Stimulated activated CD4-positive, alpha-beta T cell treated with anti-CD3 and anti-CD28 coated beads, Interleukin-2, amount 100 ng/mL, for 24 hours (primary cell): ENCODE measurements at places on chromosomes 12 and 14.

- DNase-seq, result no peak
These were observed 594.7 kb downstream of the SOX5 start for GRCh38 chr12:23354800-23355199.

DNA sequence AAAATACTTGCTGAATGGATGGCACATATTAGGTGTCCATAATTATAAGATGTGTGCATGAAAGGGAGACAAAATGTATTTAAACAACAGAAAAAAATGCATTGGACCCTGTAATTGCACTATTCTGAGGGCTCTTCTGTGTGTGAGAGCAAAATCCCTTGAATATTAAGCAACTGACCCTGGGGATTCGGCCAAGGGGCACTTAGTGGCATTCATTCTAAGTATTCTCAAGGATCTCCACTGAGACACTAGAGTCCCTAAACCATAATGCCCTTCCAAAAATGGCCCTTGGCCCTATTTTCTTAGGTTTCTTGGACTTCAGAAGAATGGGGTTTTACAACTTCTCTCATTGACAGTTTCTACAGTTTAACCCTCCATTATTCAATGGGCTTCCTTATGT is 388.6 kb downstream of the GLT1D1 start:
- no peak for DNase-seq

DNA sequence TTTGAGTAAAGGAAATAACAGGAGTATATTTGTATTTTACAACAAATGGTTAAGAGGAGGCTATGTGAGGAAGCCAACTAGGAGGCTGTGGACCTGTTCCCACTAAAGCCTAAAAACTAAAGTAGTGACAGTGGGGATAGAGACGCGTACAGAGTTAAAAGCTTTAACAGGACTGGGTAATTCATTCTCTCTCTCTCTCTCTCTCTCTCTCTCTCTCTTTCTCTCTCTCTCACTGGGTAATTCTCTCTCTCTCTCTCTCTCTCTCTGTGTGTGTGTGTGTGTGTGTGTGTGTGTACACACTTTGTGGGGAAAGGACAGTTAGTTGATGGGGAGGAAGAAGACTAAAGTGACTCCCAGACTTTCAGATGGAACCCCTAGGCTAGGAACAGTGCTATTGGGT is 16.3 kb downstream of the ERC1 start:
- DNase-seq, result no peak

DNA sequence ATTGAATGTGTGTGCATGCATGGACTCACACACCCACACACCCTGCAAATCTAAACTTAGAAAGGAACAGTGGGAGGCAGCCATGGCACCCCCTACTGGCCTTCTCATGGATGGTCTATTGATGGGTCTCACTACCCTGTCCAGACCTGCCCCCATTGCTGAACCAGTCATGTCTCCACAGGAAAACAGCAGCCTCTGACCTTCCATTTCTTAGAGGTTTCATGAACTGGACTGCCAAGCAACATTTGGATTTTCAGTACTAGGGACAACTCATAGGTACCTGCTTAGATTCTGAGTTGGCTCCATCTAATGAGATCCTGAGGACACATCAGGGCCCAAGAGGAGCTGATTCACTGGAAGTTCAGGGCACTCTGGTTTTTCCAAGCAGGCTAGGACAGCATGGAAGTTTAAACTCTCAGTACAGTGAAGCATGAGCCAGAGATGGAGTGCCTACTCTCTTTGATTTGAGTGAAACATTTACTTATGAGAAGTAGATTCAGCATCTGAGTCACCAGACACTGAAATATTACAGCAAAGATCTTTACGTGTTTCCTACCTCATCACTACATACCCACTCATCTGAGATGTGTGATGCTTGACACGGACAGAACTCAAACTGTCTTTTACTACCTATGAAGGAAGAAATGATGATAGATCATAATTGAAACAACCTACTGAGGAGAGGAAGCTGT is 98.9 kb upstream of the PLEKHG7 start:
- no peak for DNase-seq

DNA sequence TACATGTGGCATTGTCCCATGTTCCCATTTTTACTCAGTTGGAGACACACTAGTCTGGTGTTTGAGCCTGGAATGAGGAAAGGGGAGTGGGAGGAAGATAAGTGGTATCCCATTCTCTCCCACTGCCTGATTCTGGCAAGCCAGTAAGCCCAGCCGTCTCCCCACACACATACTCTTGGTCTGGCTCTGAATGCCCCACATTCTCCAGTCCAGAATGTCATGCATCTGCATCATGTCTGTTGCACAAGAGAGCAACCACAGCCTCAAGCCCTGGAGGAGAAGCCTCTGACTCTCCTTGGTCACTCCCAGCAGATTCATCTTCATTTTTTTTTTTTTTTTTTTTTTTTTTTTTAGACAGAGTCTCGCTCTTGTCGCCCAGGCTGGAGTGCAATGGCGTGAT is 48.0 kb downstream of the DRAM1 start:
- DNase-seq, result no peak

- DNase-seq, result peak; percentile 37
These were observed 687 bp downstream of the IFFO1 start for GRCh38 chr12:6555018-6555691.

DNA sequence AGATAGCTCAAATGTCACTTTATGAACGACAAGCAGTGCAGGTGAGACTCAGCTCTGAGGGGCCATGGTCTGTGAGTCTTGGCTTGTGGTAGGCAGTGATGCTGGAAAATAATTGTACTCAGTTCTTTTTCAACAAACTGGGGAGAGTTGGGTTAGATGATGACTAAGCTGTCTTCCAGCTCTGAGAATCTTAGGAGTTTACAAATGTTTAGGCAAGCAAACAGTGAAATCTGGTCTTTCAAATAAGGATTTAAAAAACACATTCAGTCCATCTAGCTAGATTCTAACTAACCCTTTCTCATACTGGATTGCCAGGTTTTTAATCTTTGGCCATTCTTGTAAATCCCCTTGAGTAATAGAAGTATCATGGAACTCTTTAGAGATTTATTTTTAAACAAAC is 3.4 kb downstream of the PHC1 start:
- DNase-seq, result no peak

GRCh38 chr14:89239023-89239422 is 178.0 kb downstream of the FOXN3 start:
- no peak for DNase-seq

DNA sequence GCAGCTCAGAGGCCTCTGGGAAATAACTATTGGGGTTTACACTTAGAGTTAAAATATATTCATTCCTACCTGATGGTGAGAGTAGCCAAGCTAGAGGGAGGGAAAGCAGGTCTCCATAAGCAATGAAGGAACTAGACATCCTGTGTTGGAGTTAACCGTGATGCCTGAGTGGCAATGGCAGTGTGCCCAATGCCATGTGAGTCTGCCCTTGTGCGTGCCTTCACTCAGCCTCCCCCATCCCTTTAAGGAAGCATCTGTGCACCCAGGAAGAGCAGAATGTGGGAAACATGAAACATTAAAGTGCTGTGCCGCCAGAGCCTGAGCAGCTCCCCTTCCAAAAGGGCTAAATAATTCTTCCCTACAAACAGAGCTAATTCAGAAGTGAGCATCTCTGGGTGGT is 76.3 kb downstream of the COX16 start:
- no peak for DNase-seq

DNA sequence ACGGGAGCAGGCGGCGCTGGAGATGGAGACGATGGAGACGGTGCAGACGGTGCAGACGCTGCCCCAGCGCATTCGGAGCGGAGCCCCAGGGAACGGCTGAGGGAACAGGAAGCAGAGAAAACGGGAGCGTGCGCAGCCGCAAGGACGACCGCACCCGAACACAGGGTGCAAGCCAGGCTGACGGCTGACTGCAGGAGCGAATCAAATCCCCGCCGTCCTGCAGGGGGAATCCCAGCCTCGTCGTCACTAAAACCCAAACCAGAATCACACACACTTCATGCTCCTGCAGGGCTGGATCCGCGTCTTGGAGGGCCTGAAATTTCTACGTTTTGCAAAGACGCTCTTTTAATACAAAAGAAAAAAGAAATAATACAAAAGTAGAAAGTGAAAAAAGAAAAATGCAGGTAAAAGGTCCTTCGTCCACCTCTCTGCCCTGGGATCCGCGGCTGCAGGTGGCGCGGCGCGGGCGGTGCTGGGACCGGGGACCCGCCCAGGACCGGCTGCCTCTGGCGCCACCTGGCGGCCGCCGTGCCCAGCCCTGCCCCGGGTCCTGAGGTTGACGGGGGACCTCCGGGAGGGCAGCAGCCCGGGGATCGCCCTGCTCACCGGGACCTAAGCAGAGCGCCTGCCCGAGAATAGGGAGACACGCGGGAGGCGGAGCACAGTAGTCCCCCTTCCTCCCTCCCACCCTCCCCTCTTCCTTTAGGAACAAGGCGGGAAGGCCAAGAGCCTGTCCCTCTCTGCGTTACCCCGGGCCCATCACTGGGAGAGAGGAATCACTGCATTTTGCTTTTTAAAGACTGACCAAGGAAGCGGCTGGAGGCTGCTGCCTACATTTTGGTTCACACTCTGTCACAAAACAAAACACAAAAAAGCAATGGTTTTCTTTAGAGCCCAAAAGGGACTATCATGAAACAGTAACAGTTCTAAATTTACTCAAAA is 20.1 kb downstream of the STX2 start:
- DNase-seq, result peak; percentile 85

GRCh38 chr12:62728741-62729140 is 206.2 kb downstream of the PPM1H start:
- DNase-seq, result no peak

- no peak for DNase-seq
These were observed 276.9 kb downstream of the CACNA1C start for GRCh38 chr12:2329661-2330210.

GRCh38 chr12:101186291-101186690 is 23.7 kb downstream of the SLC5A8 start:
- no peak for DNase-seq

DNA sequence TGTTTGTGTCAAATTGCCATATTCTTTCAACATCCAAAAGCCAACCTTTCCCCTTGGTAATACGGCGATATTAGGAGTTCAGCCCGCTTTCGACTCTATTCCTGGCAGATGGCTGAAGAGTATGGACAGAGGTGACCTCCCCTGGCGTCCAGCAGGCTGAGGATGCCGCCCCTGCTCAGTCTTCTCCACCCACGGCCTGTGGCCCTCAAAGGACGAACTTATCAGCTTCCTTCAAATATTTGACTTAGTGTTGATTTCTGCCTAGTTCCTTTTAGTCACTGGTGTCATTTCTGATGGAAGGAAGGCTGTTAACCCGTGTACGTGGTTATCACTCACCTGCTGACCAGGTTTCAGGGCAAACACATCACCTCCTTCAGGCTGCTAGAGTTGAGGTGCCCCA is 65.0 kb downstream of the TESC start:
- DNase-seq, result no peak

GRCh38 chr12:124213666-124214347 is 81.1 kb upstream of the RFLNA start:
- DNase-seq, result no peak

DNA sequence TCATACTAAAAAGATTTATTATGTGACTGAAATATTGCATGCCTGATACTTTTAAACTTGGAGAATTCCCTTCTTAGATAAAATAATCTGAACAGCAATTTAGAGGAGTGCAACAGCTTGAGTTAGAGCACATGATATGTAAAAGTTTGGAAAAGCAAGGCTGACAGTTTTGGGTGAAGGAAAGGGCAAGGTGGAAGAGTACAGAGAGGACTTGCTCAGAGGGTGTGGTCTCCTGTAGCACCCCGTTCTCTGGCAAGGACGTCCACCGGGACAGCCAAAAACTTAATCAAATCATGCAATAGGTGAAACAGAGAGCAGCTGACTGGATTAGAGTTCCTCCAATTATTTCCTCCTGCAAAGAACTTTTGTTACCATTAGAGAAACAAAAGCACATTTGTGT is 65.2 kb upstream of the PDZRN4 start:
- DNase-seq, result no peak

DNA sequence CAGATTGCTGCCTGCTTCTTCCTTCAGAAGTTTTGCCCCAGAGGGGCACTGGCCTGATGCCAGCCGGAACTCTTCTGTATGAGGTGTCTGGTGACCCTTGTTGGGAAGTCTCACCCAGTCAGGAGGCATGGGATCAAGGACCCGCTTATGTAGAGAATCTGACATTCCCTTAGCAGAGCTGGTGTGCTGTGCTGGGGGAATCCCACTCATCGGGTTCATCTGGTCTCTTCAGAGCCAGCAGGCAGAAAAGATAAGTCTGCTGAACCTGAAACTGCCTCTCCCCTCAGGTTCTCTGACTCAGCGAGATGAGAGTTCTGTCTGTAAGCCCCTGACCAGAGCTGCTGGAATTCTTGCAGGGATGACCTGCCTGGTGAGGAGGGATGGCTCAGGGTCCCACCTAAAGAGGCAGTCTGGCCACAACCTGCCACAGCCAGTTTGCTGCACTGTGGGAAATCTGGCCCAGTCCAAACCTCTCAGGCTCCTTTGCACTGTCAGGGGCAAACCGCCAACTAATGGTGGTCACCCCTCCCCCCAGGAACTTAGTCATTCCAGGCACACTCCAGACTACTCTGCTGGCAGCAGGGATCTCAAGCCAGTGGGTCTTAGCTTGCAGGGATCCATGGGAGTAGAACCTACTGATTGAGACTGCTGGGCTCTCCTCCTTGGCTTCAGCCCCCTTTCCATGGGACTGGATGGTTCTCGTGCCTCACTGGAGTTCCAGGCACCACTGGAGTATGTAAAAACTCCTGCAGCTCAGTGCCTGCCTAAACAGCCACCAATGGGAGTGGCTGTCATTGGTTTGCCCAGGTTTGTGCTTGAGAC is 4.1 kb downstream of the CLEC2D start:
- DNase-seq, result peak; percentile 77

GRCh38 chr12:108616941-108617858 is 16.5 kb downstream of the SELPLG start:
- DNase-seq, result peak; percentile 81
